ENCODE measurements at places on chromosomes 3 and 15.
A peak's percentile ranks its signal among the peaks of the same experiment; 100 is the strongest.

DNA sequence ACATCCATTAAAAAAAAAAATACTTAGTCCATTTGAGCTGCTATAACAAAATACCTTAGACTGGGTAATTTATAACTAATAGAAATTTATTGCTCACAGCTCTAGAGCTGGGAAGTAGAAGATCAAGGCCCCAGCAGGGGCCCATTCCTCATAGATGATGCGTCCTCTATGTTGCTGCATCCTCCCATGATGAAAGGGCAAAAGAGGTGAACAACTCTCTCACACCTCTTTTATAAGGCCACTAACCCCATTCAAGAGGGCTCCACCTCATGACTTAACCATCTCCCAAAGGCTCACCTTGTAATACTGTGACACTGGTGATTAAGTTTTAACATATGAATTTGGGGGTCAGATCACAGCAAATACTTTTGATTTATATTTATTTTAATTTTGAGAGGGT is 3.0 kb upstream of the TLNRD1 start:
- no peak for DNase-seq

DNA sequence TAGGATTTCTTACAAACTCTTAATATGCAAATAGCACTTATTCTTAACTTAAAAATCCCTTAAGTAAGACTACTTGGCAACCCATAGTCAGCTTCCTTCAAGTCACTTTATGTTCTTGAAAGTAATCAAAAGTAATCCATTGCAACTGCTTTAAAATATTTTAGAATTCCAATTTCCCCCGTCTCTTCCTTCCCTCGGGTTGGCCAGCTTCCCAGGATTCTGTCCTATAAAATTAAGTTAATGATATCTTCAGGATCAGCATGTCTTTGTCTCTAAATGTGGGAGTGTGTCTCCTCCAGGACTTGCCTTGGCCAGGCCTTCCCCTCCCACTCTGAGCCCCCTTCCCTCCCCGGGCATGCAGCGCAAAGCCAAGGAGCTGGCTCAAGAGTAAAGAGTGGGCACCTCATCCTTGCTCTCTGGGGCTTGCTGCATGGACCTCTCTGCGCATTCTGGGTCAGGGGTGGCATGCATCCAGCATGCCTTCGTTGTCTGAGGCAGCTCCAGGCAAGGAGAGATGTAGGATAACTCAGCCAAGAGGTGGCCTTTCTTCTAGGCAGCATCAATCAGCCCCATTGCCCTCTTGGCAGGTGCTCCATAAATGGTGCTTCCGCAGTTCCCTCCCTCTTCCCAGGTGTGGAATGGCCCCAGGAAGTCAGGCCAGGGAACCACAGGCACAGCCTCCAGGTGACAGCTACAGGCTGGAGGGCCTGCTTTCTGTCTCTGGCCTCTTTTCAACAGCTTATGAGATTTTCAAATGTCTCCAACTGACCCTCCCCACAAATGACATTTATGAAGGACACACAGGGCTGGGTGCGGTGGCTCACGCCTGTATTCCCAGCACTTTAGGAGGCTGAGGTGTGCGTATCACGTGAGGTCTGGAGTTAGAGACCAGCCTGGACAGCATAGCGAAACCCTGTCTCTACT is 108.7 kb upstream of the ALDH1A3 start:
- DNase-seq = no peak

- no peak for DNase-seq
These were observed 9.6 kb downstream of the C3orf18 start for GRCh38 chr3:50557915-50558314.

DNA sequence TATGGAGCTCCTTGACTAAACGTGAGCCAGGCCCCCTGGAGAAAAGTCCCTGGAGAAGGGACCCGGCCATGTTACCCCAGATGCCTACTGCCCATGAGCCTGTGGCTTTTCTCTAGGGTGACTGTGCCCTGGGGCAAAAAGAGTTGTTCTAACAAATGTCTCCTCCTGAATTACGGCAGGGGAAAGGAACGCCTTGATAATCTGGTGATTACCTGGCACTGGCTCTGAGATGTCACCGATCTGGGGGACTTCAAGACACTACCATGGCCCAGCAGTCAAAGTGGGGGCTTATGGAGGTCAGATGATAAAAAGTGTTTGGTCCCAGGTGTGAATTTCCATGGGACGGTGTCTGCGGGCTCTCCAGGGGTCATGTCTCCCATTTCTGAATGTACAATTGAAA is 140.7 kb downstream of the KLF13 start:
- no peak for DNase-seq

DNA sequence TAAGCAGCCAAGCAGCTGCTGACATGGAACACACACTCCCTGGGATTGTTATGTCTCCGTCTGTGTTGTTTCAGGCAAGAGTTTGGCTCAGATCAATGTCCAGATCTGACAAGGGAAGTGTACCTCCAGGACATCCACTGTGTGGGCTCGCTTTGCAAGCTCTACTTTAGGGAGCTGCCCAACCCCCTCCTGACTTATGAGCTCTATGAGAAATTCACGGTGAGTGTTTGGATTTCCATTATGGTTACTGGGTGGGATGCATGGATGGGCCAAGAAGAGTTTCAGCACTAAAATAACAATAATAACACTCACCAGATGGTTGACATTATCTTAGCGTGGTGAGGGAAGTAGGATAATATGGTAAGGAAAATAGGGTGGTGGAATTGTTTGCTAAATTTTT is 74.1 kb downstream of the ARHGAP31 start:
- DNase-seq = no peak

DNA sequence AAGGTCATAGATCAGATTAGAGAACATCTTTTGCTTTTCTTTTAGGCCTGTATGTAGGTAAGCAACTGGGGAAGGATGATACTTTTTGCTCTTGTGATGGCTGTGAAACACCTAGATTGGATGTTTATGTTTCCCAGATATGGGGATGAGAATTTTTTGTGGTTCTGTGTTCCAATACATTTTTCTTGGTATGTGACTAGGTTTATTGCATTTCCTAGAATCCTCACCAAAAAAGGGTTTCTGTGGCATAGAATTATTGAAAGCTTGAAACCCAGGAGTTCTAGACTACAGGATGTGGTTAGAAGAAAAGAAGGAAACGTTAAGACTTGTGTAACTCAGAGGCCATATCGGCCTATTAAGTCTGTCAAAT is 25.8 kb downstream of the OXNAD1 start:
- no peak for DNase-seq

DNA sequence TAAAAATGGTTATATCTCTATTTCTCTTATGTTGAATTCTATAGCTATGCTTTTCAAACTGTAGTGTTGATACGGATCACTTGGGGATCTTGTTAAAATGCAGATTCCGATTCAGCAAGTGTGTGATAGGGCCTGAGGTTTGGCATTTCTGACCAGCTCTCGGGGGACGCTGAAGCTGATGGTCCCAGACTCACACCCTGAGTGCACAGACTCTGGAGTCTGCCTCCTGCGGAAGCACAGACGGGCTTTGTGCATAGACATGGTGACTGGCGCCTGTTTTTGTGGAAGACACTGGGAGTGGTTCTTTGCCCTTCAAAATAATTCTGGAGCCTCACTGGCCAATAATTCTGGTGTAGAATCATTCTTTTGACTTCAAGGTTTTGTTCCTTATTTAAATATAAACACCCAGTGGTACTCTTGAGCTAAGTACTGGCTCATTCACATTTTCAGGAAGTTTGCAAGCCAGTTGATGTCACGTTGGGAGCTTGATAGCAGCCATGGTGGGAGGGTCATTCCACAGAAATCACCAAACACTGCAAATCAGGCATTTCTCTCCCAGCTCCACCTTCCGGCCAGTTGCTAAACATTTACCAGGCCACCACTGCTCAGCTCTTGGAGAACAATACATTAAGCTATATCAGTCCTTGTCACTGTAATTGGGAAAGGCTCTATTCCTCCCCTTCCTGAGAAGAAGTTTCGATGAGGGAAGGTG is 19.2 kb downstream of the CLDN11 start:
- DNase-seq = no peak

DNA sequence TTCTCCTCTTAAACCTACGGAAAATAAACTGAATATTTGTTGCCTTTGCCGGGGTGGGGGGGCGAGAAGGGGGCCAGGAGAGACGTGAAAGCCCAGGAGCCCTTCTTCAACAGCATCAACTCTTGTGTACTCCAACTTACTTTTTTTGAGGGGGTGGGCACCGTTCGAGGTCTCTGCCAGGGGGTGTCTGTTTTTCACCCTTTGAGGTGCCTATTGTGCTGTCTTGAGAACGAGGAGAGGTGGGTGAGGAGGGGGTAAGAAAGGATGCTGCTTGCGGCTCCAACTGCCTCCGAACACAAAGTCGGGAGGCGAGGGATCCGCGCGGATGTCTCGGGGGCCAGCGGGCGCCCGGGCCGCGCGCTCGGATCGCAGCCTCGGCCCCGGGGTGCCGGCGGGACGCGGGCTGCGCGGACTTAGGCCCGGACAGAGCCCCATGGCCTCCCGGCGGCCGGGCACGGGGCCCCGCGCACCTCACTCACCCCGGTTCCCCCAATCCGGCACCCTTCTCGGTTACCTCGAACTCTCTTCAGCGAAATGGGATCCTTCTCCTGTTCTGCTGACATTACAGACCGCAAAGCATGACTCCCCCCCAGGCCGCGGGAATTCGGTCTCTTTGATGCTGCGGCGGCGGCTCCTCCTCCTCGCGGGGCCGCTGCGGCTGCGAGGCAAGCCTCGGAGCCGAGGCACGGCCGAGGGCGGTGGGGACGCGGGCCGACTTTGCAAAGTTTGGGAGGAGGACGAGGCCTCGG is 650 bp downstream of the PYGO1 start:
- DNase-seq = no peak

DNA sequence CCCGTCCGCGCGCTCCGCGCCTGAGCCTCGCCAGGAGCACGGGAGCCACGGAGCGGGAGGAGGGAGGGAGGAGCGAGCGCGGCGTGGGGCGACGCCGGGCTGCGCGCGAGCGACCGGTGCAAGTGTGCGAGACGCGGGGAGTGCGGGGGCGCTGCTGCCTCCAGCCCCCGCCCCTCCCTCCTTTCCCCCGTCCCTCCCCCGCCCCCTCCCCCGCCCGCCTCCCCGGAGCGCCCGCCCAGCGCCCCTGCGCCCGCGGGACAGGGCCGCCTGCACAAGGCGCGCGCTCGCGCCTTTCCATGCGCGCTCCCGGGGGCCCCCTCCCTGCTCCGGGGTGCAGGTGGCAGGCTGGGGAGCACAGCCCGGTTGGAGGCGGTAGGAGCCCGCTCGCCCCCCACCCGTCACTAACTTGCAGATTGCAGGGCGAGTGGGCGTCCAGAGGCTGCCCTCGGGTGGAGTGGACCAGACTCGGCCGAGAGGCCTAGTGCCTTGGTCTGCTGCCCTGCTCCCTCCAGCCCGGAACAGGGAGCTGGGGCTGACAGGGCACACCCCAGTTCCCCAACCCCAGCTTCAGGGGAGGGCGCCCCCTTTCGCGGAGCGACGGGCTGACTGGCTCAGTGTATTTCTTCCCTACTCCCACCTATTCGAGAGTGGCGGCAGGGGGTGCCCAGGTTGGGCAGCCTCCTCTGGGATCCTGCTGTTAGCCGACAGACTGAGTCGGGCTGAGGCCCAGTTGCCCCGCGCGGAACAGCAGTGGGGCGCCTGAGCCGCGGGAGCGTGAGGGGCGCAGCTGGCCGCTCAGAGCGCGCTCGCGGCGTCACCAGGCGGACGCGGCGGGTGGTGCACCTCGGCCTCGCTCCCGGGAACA is at the start of gene WNT7A:
TSS of gene WNT7A (minus strand) at position 126 of the 865 bp plus-strand sequence. CDS start 255 bp downstream, outside the sequence.
- peak; percentile 35 for DNase-seq

GRCh38 chr15:81275711-81276392 is 48.1 kb downstream of the STARD5 start:
- DNase-seq = no peak

DNA sequence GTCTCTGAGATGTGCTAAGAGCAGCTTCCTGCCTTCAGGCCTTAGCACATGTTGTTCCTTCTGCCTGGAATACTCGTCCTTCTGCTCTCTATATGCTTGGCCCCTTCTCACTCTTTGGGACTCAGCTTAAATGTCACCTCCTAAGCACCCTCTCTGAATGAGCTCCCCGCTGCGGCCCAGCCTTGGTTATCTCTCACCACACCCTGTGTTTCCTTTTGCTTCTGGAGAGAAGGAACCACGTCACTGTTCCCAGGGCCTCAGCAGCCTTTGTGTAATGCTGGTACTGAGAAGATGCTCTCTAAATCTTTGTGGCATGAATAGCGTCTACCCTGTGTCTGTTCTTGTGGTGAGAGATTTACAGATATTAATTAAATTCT is 2.2 kb downstream of the FAH start:
- DNase-seq = no peak

DNA sequence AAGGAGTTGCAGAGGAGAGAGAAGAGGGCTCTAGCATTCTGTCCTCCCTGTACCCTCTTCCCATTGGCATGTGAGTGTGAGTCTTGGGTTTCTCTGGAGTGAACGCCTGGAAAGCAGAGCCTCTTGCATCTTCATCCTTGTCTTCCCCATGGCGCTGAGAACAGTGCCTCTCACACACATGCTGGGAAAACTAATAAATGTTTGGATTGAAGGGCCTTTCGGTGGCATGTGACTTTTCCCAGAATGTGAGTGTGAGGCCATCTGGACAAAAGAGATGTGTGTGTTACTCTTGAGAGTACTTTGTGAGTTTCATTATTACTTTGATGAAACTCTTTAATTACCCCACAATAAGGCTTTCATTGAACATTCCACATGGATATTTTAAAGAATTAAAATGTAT is 122.3 kb downstream of the MITF start:
- DNase-seq = no peak

DNA sequence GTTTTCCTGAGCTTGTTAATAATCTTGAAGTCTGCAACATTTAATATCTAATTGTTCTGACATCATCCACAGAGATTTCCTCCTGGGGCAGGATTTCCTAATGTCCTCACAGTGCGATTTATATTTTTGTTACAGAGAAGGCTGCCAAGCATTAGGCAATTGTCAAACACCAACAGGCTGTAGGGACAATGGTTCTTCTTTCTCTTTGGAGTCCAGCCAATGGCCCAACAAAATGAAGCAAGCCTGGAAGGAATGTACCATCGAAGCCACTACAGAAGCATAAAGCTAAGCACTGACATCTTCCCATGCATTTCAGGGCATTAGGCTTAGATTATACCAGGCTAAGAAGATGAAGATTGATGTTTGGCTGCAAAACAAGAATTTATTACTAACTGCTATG is 173.0 kb upstream of the FRMD4B start:
- no peak for DNase-seq

- no peak for DNase-seq
These were observed 33.2 kb upstream of the CADM2 start for GRCh38 chr3:84925571-84925970.

DNA sequence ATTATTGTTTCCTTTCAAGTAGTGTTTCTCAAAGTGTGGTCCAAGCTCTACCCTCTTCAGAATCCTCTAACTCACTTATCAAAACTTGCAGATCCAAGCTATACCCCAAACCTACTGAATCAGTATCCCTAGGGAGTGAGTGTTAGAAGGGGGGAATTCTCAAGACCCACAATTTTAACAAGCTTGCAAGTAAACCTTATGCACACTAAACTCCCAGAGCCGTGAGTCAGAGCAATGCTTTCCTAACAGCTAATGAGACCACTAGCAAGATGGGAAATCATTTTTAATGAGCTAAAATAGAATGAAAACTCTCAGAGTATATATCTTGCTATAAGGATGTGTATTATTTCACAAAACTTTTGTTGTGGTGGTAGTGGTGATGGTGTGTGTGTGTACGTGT is 41.1 kb upstream of the SRGAP3 start:
- no peak for DNase-seq
